ENCODE measurements at places on chromosomes 5 and 9.

DNA sequence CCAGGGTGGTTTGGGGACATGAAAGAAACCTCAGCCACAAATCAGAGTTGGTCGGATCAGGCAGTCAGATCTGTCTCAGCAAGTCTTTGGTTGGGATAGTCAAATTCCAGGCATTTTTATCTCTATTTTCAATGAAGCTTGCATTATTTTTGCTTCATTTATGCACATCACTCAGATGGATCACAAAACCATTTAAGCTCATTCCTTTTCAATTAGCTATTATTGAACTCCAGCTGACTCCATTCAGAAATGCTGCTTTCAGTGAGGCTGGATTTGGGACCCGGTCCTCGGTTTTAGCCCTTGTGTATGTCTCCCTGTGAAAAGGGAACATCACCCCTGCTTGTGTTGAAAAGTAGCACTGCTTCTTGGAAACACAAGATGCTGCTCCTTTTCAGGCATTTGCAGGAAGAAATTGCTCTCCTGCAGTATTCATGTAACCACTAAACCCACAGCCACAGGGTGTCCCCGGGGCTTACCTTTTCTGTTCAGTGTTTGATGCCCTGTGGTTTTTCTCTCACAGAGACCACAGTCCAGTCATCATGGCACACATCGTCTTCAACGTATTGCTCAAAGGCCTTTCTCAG, 232.9 kb downstream of the NFIB start:
- DNase-seq = no peak

GRCh38 chr5:160030631-160031377, 21.9 kb downstream of the TTC1 start:
- no peak for DNase-seq

GRCh38 chr5:90569084-90569483, 10.5 kb downstream of the ADGRV1 start:
- DNase-seq = no peak

DNA sequence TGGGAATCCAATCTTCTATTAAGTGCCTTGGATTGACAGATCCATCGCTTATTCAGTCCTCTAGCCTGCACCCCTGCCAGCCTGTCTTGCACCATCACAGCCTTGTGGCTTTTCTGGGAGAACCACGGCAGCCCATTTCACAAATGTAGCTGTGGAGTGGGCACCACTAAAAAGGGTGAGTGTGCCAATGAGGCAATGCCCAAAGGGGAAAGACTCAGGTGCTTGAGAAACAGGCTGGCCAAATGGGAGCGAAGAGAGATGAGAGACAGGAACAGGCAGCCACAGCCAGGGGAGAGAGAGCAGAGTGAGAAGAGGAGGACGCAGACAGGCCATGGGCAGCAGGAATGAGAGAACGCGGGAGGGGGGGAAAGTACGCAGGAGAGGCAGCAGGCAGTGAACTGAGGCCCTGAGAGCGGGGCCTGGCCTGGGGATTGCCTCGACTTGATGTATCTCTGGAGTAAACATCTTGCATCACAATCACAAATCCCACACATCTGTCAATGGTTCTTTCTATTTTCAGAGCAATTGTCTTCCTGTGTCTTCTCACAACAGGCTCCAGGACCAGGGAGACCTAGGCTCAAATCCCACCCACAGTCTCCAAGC, 173.1 kb downstream of the SYK start:
- DNase-seq = no peak

- no peak for DNase-seq
Observed at GRCh38 chr5:67058998-67059743, 137.4 kb downstream of the CD180 start.

- no peak for DNase-seq
Observed at GRCh38 chr5:148807851-148808250, 18.6 kb upstream of the ADRB2 start.

DNA sequence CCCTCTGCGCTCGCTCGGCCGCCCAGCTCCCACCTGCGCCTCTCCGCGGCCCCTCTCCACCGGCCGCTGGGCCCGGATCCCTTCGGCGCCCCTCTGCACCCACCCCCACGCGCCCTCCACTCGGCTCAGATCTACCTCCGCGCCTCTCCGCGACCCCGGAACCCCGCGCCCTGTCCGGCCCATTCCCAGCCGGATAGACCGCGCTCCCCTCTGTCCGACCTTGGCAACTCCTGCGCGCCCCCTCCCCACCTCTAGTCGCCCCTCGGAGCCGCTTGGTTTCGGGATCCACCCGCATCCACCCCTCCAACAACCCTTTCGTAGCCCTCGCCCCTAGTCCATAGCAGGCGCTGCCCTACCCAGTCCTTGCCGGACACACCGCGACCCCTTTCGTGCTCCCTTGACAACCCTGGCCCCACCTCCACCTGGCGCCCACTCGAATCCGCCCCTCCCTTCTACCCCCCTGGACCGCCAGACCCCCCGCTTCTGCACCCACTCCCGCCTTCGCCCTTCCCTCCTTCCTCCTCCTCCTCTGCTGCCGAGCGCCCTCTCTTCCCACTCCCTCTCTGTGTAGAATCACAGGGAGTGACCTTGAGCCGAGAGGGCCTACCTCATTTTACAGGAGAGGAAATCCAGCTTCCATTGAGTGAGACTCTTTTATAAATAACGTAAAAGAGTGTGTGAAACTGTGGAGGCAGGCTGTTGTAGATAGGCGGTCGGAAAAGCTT, 525 bp upstream of the AK3 start:
- no peak for DNase-seq

- DNase-seq = no peak
Observed at GRCh38 chr9:86573886-86574285, 219.7 kb upstream of the TUT7 start.

- no peak for DNase-seq
Observed at GRCh38 chr5:160799184-160799583, 52.8 kb downstream of the ATP10B start.

- DNase-seq = no peak
Observed at GRCh38 chr5:94498199-94498598, 120.2 kb downstream of the KIAA0825 start.

DNA sequence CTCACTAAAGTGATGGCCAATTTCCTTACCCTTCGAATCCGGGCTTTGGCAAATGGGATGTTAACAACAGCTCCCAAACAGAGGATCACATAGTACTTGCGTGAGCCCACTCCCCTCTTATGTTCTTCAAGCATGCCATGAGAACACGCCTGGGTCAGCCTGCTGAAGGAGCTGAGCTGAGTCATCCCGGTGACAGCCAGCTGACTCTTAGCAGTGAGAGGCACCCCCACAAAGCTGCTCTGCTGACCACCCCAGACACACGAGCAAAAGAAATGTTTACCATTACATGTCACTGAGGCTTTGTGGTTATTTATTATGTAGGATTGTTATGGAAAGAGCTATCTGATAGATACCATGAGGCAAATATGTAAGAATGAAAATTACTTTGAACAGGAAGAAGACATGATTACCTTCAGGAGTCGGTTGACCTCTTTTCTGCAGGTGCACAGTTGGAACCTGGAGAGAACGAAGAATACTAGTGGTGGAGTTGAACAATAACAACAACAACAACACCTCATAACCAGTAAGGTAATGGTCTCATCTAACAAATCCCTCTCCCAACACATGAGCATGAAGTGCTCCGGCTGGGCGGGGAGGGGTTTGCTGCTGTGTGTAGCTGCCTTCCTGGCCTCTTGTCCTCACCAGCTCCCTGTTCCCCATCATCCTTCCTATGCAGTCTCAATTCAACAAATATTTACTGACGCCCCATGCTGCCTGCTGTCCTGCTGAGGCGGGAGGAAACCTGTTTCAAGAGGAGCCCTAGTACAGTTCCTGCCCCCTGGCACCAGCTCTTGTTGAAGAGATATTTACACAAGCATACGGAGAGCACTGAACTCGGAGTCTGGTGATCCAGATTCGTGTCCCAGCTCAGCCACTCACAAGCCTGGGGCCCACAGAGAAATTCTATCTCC, 69.4 kb upstream of the LHFPL2 start:
- no peak for DNase-seq

GRCh38 chr5:31781772-31782171, 142.8 kb downstream of the PDZD2 start:
- no peak for DNase-seq

DNA sequence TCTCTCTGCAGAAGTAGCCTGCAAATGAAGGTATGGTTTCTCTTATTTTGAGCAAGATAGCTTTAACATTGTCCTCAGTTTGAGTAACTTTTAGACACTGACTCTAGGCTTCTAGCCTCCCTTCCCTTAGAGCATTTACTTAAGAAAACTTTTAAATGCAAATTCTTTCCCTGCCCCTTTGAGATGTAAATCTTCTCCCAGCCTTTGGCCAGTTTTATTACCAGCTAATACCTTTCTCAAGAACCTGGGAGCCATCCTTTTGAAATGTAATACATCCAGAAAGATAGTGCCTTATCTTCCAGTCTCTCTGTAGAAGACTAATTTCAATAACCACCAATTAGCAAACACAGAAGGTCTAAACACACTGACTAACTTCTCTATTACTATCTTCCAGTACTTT, 688.9 kb upstream of the CDH9 start:
- DNase-seq = no peak

DNA sequence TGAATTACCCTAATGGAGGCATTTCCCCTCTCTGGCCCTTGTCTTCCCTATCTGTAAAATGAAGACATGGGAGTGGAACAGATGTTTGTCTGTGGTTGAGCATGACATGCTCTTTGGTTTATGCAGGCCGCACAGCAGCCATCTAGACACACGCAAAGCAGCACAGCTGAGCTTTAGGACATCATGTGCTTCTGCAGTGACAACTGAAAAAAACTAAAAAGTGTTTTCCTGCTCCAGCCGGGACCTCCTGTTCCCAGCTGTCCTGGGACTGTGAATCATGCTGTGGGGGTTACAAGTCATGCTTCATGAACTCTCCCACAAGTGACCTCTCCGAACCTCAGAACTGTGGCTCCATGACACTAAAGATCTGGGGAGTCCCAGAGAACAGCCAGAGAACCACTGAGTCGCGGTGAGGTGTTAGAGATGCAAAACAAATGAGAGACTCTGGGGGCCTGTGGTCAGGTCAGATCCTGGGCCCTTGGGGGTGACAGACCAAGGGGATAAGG, 1.7 kb downstream of the SMIM3 start:
- no peak for DNase-seq

DNA sequence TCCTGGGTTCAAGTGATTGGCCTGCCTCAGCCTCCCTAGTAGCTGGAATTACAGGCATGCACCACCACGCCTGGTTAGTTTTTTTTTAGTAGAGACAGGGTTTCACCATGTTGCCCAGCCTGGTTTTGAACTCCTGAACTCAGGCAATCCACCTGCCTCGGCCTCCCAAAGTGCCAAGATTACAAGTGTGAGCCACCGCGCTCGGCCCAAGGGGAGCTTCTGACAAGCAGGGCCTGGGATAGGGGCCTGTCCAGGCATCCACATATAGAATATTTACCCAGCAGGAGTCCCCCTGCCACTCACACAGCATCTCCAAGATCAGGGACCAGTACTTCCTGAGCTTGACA, 10.1 kb downstream of the IRF1 start:
- DNase-seq = no peak

DNA sequence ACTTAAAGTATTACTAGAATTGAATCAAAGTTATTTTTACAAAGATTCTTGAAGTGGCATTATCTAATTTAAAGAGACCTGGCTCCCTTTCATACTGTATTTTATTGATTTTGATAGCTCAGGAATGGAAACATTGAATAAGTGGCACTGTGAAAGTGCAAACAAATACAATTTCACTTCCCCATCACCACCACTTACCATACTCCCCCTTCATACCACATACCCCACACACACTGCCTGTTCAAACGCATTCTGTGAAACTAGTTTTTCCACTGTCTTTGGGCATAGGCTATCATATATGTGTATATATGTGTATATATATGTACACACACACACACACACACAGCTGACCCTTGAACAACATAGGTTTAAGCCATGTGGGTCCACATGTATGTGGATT, 62.1 kb upstream of the ATG10 start:
- DNase-seq = no peak

DNA sequence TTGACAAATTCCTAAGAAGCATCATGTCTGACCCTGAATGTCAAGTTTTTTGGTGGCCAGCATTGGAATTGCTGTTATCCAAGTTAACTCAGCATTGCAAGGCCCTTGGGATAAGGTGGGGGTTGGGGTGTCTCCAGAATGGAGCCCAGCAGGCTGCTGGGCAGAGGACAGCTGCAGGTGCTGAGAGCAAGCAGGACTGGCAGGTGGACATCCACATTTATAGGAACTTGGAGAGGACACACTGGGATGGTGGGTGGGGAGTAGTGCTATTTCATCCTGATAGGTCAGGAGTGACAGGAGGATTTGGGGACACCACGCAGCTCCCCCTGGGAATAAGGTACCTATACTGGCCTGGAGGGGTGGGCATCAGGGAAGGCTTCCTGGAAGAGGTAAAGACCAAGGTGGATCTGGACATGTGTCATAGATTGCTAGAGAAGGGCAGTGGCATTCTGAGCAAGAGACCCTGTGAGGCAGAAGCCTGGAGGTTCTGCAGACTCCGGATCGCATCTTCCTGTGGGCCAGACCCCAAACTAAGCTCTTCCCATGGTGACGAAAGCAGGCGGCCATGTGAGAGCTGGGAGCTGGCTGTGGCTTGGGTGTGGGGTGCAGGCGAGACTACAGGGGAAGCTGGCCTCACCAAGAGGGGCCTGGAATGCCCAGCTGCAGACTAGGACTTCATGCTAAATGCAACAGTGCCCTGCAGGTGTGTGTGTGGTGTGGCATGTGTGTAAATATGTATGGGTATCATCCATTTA, 148.1 kb downstream of the RGS3 start:
- no peak for DNase-seq

- no peak for DNase-seq
Observed at GRCh38 chr5:34553581-34553980, 102.5 kb upstream of the RAI14 start.

- no peak for DNase-seq
Observed at GRCh38 chr5:88193896-88194295, 74.7 kb downstream of the TMEM161B start.

DNA sequence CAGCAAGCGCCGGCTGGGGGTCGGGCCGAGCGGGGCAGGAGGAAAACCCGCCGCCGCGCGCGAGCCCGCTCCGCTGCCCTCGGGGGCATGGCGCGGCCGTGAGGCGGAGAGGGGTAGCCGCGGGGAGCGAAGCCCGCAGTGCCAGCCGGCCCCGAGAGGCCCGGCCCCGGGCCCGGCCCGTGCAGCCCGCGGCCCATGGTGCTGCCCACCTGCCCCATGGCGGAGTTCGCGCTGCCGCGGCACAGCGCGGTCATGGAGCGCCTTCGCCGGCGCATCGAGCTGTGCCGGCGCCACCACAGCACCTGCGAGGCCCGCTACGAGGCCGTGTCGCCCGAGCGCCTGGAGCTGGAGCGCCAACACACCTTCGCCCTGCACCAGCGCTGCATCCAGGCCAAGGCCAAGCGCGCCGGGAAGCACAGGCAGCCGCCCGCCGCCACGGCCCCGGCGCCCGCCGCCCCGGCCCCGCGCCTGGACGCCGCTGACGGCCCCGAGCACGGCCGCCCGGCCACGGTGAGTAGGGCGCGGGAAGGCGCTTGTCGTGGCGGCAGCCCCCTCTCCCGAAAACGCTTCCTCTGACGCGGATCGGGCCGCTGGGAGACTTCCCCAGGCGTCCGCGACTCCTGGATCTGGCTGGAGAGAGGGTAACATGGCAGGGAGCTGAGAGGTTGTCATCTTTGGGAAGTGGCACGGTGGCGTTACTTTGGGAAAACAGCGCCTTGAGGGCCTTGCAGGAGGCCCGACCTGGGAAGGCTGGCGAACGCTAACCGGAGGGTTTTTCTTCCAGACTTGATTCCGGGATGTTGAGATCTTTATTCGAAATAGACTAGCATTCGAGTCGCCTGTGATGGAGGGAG, 523 bp downstream of the MAML1 start:
- no peak for DNase-seq
